Activated T-cell treated with anti-CD3 and anti-CD28 coated beads, Interleukin-2, amount 50 U/mL, for 48 hours (primary cell): ENCODE measurements at places on chromosomes 6 and 20.

DNA sequence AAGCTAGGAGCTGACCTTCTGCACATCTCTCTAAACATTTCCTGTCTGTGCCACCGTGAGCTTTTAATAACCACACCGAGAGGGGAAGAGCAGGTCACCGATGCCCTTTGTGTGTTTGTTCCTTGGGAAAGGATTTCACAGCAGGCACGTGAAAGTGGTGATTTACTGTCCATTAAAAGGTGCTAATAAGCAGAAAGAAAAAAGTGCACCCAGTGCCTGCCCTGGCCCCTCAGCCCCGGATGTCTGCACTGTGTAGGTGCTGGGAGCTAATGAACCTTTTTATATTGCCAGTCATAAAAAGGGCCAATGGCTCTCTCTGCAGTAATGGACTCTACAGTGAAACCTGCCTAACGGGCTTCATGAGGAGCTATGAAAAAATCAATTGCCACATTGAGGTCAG is 312.6 kb downstream of the C6orf118 start:
- DNase-seq: no peak

GRCh38 chr20:57582432-57583288 is 21.8 kb downstream of the PCK1 start:
- DNase-seq: no peak

GRCh38 chr20:9110365-9110764 is 41.5 kb downstream of the PLCB4 start:
- DNase-seq: no peak

DNA sequence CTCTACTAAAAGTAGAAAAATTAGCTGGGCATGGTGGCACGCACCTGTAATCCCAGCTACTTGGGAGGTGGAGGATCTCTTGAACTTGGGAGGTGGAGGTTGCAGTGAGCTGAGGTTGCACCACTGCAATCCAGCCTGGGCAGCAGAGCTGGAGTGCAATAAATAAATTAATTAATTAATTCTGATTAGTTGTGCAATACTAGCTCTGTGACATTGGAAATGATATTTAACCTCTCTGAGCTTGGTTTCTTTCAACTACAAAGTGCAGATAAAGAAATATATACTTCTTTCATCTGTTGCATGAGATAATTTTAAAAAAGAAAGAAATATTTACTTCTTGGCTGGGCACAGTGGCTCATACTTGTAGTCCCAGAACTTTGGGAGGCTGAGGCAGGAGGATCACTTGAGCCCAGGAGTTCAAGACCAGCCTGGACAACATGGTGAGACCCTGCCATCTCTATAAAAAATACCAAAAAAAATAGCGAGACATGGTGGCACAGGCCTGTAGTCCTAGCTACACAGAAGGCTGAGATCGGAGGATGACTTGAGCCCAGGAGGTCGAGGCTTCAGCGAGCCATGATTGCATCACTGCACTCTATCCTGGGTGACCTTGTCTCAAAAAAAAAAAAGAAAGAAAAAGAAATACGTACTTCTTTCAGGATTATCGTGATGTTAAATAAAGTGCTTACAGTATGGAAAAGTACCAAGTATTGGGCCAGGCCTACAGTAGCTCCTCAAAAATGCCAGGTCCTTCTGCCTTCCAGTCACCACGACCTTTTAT is 15.6 kb upstream of the TBCC start:
- DNase-seq: no peak

GRCh38 chr6:4272996-4273395 is 137.6 kb upstream of the ECI2 start:
- DNase-seq: no peak

GRCh38 chr6:109239160-109239559 is 143.1 kb downstream of the CD164 start:
- DNase-seq: no peak

GRCh38 chr6:72272958-72273357 is 348.9 kb upstream of the KCNQ5 start:
- no peak for DNase-seq

- no peak for DNase-seq
Measured at GRCh38 chr6:165843121-165843520, 180.1 kb upstream of the PDE10A start.

DNA sequence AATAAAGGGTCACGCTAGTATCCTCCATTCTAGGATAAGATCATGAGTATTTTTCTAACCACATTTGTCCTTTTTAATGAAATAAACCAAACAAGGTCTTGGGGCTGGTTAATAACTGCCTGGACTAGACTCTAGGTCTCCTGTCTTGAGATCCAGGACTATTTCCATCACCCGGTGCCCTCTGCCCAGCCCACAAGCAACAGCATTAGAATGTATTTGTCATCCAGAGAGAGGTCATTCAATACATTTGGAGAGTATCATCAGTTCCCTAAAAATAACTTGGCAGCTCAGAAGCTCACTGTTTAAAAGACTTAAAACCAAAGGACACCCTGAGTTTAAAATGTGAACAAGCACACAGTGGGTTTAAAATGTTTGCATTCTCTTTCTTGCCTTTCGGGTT is 4.4 kb upstream of the RBM24 start:
- DNase-seq: no peak

GRCh38 chr6:80205404-80205803 is 98.9 kb downstream of the BCKDHB start:
- DNase-seq: no peak

DNA sequence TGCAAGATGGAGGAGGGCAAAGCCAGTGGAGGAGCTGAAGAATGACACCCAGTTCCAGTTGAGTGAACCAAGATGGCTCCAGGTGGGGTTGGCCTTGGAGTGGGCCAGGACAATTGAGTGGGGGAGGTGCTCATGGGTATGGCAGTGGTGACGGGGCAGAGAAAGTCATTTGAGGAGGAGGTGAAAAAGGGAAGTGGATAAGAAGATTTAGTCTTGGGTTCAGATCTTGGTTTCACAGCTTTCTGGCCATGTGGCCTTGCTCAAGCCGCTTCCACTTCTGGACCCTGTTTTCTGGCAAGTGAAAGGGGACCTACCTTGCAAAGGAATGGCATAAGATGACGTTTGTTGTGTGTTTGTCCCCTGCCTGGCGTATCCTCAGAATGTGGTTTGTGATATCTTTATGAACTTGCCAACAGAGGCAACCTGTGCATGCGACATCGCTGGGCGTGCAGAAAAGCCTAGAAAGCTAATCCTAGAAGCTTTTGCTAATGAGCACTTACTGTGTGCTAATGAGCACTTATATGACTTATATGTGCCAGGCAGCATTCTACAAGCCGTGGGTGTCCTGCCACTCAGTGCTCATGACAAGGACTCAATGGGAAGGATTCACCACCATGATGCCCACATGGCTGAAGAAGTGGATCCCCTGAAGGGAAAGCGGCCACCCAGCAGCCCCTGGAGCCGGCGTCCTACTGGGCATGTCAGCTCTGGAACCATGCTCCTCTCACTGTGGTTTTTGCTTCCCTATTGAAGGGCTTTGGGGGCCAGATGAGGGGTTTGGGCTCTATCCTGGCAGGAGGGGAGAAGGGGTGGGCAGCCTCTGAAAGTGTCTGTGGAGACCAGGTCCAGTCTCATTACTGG is 23.6 kb upstream of the STX16 start:
- DNase-seq: no peak

GRCh38 chr20:58614366-58614765 is 36.7 kb upstream of the STX16 start:
- no peak for DNase-seq

DNA sequence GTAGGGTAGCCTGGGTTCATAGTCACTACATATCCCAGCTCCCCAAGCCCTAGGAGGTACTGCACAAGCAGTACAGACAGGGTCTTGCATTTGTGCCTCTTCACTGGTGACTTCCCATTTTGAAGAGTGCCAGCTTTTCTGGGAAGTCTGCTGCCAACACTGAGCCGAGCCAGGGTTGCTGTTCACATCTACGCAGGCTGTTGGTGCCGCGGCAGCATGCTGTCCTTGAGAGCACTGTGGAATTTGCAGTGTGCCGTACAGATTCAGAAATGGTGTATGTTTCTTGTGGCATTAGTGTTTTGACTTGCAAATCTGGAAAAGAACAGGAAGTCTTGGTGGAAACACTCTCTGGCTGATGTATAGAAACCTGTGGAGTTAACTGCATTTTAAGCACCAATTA is 67.5 kb downstream of the JARID2 start:
- DNase-seq: no peak

DNA sequence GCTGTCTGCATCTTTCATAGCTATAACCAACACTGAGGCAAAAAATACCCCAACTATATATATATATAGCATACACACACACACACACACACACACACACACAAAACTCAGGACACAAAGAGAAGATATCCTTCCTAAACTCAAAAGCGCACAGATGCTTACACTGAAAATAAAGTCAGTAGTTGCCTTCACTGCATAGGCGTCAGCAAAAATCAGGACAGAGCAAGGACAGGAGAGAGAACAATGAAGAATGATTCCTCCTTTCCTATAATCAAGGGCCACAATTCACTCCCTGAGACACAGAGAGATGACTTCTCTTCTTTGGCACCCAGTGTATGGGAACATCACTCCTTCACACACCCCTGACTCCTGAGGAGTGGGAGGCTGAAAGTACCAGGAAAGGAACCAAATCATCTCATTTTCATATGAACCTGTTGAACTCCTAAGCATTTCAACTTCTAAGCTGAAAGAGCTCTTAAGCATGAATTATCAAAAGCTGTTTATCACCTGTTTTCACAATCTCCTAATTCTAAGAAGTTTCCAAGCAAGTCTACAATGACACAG is 141.4 kb downstream of the HIVEP2 start:
- no peak for DNase-seq

DNA sequence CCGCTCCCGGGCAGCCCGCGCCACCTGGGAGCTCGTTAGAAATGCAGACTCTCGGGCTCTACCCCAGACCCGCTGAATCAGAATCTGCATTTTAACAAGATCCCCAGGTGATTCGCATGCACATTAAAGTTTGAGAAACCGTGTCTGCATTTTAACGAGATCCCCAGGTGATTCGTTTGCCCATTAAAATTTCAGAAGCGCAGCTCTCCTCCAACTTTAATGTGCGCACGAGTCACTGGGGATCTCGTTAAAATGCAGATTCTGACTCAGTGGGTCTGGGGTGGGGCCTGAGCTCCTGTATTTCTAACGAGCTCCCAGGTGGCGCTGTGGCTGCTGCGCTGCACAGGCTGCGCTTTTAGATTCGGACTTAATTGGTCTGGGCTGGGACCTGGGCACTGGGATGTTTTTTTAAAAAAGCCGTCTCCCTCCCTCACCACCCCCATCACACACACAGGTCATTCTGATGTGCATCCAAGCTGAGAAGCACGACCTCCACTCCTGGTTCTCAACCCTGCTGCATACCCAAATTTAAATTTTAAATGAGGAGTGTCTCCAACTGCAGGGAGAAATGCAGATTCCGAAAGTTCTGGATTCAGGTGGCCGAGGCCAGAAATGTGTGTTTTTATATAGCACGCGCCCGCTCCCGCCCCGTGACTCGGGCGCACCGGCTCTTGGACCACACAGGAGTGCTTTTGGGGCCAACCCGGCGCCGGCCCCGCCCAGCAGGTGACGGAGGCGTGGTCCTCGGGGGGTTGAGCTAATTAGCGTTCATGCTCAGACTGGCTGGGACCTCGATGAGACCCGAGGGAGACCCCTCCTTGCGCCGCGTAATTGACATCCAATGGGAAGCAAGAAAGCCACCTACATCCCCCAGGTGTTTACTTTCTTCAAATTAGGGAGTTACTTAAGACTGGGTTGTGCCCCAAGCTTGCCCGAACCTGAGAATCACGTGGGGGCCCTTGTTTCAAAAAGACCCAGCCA is 85.8 kb downstream of the ZFP64 start:
- peak; percentile 64 for DNase-seq

DNA sequence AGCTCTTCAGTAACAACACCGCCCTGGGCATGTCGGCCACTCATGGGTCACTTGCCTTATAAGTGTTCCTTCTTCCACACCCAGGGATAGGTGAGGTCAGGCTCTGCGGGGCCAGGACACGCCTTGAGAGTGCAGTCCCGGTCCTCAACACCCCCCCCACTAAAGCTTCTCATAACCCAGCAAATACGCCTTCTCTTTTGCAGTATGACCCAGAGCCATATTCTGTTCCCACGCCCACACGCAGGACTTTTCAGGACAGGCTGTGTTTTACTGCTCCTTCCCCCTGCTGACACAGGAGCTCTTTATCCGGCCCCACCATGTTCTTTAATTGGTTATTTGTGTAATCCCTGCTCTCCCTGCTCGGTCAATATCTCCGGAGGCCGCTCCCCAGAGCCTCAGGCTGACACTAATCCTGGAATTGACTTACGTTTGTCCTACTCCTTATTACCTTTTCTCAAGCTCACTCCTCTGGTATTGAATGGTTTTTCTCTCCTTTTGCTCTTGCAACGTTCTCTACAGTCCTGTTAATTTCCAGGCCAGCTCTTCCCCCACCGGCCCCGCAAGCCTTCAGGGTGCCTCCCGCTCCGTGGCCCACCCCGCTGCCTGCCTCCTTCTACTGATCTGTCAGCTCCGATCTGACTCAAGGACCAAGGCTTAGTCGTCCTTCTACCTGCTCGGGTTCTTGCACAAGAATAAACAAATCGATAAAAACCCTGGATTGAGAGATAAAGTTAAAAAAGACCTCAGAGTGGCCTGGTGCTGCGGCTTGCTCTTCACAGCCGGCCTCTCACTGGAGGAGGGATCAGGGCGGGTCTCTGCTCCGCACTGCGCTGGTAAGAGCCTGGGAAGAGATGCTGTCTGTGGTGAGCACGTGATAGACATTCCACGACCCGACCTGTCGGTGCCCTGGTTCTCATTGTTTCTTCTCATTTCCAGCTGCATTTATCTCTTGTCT is 357.5 kb downstream of the ZFAND3 start:
- DNase-seq: no peak

- no peak for DNase-seq
Measured at GRCh38 chr6:24847402-24847801, 48.7 kb upstream of the ARMH2 start.

GRCh38 chr6:157763904-157764177 is 59.2 kb upstream of the SNX9 start:
- no peak for DNase-seq

DNA sequence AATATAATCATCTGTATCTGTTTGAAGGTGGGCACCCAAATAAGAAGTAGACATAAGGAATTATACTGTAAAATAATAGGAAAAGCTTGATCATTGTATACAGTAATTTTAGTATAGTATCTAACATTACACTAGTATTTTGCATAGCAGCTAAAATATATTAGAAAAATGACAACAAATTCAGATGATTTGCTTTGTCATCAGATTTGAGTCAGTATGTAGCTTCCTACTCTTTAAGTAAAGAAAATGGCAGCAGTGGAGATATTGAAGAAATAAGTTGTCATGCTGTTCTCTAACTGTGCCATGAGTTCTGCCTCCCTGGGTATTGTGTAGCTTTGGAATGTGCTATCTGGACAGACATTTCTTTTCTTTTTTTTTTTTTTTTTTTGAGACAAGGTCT is 74.4 kb downstream of the TIAM2 start:
- no peak for DNase-seq

DNA sequence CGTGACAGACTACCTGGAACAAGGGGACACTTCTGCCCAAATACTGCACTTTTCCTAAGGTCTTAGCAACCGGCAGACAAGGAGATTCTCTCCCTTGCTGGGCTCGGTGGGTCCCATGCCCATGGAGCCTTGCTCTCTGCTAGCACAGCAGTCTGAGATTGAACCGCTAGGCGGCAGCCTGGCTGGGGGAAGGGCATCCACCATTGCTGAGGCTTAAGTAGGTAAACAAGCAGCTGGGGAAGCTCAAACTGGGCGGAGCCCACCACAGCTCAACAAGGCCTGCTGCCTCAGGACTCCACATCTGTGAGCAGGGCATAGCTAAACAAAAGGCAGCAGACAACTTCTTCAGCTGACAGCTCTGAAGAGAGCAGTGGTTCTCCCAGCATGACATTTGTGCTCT is 87.8 kb upstream of the ASCC3 start:
- no peak for DNase-seq

- DNase-seq: no peak
Measured at GRCh38 chr20:22744341-22745193, 160.2 kb upstream of the FOXA2 start.
